ENCODE measurements at places on chromosomes 16 and 17. TPM values are rescaled to one million over a fixed set of nuclear protein-coding genes. Genes with fewer than 3 reads are reported as not detected.

- DNase-seq = no peak
- no peaks in the 10 kb centered on the region for H3K27me3 ChIP-seq
- H3K4me3 ChIP-seq = no peak overlapping the region
- H3K27ac ChIP-seq = no peak overlapping the region
- H3K36me3 ChIP-seq = peaks cover 10% of the 10 kb centered on the region
Measured at GRCh38 chr17:28623696-28624095, 9.7 kb upstream of the RSKR start.

GRCh38 chr16:6573577-6573976 lies 759.1 kb upstream of the RBFOX1 start:
- H3K4me3 ChIP-seq = no peak overlapping the region
- no peaks in the 10 kb centered on the region for H3K27me3 ChIP-seq
- no peak for DNase-seq
- H3K4me1 ChIP-seq = no peaks in the 10 kb centered on the region

Gene JUP
- 13.2 TPM for total RNA-seq

- H3K36me3 ChIP-seq = no peaks in the 10 kb centered on the region
- H3K4me3 ChIP-seq = no peak overlapping the region
- no peaks in the 10 kb centered on the region for H3K27me3 ChIP-seq
Measured at GRCh38 chr16:3328643-3329042, 23.3 kb downstream of the ZNF75A start.
